Activated T-cell treated with anti-CD3 and anti-CD28 coated beads, Interleukin-2, amount 50 U/mL, for 4 hours (primary cell): ENCODE measurements at places on chromosomes 5 and 9. TPM values are rescaled to one million over a fixed set of nuclear protein-coding genes. Genes with fewer than 3 reads are reported as not detected.

- DNase-seq, result peak; percentile 59
These were observed 40.3 kb upstream of the TNFAIP8 start for GRCh38 chr5:119315516-119315949.

GRCh38 chr5:535846-536698 is 11.8 kb upstream of the SLC9A3 start:
- no peak for DNase-seq

- no peak for DNase-seq
These were observed 30.9 kb upstream of the NXNL2 start for GRCh38 chr9:88503845-88504764.

DNA sequence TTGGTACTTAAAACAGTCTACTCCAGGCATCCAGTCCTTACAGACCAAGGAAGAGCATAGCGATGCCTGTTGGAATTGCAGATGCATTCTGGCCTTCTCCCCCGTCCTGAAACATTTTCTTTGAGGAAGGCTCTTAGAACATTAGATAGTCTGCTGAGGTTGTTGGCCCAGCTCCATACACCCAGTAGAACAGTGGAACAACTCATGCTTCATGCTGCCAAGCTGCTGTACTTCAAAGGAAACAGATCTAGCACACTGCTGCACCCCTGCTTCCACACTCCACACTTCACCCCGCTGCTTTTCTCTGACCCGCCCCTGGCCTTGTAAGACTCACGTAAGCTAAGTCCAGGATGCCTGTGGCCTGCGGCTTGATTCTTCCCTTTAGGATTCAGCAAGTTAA is 33.4 kb upstream of the NCS1 start:
- DNase-seq, result no peak

- no peak for DNase-seq
These were observed 795 bp downstream of the NDUFAF2 start for GRCh38 chr5:60945813-60946187.

GRCh38 chr9:126459965-126460843 is 133.6 kb downstream of the MVB12B start:
- DNase-seq, result no peak

DNA sequence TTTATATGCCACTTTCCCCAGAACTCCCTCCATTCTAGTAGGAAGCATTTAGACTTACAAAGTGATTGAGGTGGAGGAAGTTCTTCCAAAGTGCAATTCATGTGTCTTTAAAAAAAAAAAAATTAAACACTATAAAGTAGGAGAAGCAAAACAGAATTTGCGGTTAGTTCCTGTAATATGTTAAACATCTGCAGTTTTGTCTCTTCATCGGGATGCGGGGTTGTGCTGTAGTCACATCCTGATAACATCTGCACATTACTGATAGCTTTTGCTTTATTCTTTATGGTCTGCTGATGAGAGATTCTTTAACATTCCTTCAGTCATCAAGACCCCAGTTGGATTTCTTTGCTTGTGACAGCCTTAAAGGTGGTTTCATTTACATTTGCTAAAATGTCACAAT is 694.3 kb downstream of the NR2F1-AS1 start:
- no peak for DNase-seq

The HEMGN gene
- total RNA-seq, result 0.46 TPM

The SLC45A2 gene
- total RNA-seq, result not detected

The SLCO4C1 gene
- total RNA-seq, result 0.11 TPM

The NIPAL4 gene
- 3.7 TPM for total RNA-seq

The C9 gene
- total RNA-seq, result 0.53 TPM
